Thoracic aorta endothelial cell (primary cell): ENCODE measurements at places on chromosomes 6 and 20. TPM values are rescaled to one million over a fixed set of nuclear protein-coding genes. Genes with fewer than 3 reads are reported as not detected.

The AVP gene
- not detected in 2 replicates for total RNA-seq

The ORC3 gene
- total RNA-seq, result 30.6 and 41.3 TPM in 2 replicates

The MAS1 gene
- not detected in 2 replicates for total RNA-seq

The WASF1 gene
- 17.4 and 21.9 TPM in 2 replicates for total RNA-seq

The FILIP1 gene
- 6.5 and 7.9 TPM in 2 replicates for total RNA-seq

The SRMS gene
- not detected in 2 replicates for total RNA-seq

The BTNL2 gene
- not detected in 2 replicates for total RNA-seq

The ACTR5 gene
- total RNA-seq, result 10.0 and 11.4 TPM in 2 replicates

The PRSS35 gene
- 0.07 and 0.27 TPM in 2 replicates for total RNA-seq

The HAO1 gene
- total RNA-seq, result not detected in 2 replicates

The RIPPLY2 gene
- total RNA-seq, result not detected in 2 replicates

The SLC35D3 gene
- total RNA-seq, result not detected in 2 replicates

The SLC35B2 gene
- total RNA-seq, result 39.6 and 44.9 TPM in 2 replicates

The MLIP gene
- 2.7 and 24.1 TPM in 2 replicates for total RNA-seq
